Effector CD8-positive, alpha-beta T cell (primary cell): ENCODE measurements at places on chromosomes 2 and 18.

DNA sequence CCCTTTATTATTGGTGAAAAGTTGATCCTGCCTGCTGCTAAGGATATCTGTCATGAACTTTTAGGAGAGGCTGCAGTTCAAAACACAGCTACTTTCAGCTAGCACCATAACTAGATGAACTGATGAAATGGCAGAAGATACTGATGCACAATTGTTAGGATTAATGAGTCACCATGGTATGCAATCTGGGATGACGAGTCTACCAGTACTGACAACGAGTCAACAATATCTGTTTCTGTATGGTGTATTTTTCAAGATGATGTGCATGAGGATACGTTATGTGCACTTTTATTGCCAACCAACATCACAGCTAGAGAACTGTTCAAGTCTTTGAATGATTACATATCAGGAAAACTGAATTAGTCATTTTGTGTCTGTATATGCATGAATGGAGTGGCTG, 68.7 kb downstream of the NETO1 start:
- DNase-seq, result no peak

DNA sequence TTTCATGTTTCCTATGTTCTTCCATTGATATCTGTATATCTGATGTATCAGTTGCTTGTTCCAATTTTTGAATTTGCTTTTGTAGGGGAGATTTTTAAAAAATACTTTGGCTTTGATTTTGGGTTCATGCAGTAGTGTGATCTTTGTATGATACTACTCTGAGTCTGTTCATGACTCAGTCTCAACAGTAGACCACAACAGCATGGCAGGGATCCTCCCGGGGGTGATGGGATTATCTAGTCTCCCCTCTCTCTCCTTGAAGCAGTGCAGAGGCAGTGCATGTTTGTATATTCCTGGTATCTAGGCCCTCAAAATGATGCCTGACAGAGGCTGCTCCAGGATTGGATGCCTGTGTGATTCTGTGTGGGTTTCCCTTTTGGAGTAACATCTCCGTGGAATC, 55.3 kb downstream of the G6PC2 start:
- DNase-seq, result no peak

DNA sequence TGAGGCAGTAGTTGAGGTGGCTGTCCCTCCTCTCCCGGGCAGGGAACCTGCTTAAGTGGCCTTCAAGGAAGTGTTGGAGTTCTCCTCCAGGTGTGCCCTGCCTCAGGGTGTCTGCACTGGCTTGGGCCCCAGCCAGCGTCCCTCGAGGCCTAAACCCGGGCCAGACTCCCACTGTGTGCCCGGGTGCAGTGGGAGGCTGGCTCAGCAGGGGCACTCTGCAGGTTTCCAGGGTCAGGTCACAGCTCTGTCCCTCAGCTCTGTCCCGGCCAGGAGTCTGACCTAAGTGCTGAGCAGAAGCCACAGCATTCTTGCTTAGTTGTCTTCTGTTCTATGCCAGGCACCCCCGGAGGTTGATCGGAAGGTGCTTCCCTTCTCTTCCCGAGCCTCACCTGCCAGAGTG, 69.0 kb upstream of the OTOS start:
- DNase-seq, result no peak

- DNase-seq, result no peak
Observed at GRCh38 chr2:165022781-165023180, 67.5 kb upstream of the SLC38A11 start.

GRCh38 chr2:37189452-37190153, 1.1 kb upstream of the SULT6B1 start:
- no peak for DNase-seq

- DNase-seq, result no peak
Observed at GRCh38 chr2:209974576-209974975, 27.9 kb upstream of the RPE start.
